ENCODE measurements at places on chromosomes 2 and 18. TPM values are rescaled to one million over a fixed set of nuclear protein-coding genes. Genes with fewer than 3 reads are reported as not detected.
A peak's percentile ranks its signal among the peaks of the same experiment; 100 is the strongest.

The SULT1C4 gene
- 2.7 TPM for total RNA-seq

The IL1R1 gene
- 21.1 TPM for total RNA-seq

The IL36G gene
- total RNA-seq = not detected

The IL37 gene
- total RNA-seq = not detected

The COL3A1 gene
- total RNA-seq = 47.0 TPM

The CRYBA2 gene
- total RNA-seq = not detected

The BOLA3 gene
- total RNA-seq = 89.6 TPM

GRCh38 chr2:27121906-27122305 lies 1.7 kb upstream of the ABHD1 start:
- no peak for DNase-seq

DNA sequence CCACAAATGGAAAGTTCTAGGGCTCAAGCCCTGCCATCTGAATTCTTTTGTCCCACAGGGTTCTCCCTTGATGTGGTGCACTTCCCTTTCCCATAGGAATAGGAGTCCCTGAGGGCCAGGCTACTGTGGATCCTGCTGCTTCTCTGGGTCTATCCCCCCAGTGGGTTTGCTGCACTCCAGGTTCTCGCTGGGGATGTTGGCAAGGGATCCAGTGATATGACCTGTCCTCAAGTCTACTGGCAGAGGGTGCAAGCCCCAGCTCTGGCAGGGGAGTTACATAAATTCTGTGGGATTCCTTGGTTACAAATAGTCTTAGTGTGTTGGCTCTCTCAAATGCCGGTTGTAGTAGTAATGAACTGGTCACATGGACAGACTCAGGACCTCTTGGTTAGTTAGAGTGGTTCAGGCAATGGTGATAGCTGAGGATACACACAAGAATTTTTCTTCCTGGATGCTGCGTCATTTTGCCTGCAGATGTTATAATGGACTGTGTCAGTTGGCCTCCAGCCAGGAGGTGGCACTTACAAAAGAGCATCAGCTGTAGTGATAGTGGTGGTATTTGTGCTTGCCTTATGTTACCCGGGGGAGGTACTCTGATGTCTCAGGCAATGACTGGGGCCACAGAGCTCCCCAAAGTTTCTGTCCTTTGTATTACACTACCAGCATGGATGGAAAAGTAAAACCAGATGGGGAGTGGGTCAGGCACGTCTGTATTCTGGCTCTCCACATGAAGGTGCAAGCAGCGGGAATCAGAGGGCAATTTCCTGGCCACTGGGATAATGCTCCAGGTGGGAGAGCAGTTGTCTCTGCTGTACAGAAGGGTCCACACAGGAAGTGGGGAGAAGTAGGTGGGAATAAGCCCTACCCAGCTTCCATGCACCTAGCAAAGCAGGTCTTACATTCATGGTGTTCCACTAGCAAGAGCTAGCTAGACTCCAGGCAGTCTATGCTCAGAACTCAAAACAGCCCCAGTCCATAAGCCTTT lies 267.9 kb downstream of the SOX11 start:
- no peak for DNase-seq

DNA sequence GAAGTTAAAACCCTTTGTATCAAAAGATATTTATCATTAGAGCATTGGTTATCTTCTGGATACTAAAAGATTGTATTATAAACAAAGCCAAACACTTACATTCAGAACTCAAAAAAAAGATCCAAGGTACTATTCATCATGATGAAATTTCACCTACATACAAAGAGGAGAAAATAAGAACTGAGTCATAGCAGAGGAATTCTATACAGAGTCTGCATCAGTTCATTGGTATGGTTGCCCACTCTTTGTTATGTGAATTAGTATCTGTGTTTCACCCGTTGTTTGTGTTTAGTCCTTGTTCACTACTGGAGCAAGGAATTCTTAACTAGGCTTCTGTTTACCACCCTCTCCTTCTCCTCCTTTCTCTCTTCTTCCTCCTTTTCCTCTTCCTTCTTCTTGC lies 157.9 kb downstream of the LNPK start:
- no peak for DNase-seq

- DNase-seq = peak; percentile 79
These were observed 206.1 kb downstream of the FAM210A start for GRCh38 chr18:13520306-13520705.

DNA sequence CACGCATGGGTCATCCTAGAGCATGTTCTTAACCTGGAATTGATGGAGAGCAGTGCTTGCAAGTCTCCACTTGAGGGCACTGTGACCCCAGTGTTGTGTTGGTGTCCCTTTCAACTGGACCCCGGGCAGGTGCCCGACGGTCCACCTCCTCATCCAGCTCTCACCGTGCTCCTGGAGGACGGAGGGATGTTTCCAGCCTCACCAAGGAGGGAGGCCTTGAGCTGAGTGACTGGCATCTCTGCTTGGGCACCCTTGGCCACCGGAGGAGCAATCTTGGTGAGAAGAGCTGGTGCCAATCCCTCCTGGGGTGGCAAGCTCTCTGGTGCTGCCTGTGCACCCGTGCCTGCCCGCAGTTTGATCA lies 45.4 kb upstream of the ASB18 start:
- DNase-seq = no peak

DNA sequence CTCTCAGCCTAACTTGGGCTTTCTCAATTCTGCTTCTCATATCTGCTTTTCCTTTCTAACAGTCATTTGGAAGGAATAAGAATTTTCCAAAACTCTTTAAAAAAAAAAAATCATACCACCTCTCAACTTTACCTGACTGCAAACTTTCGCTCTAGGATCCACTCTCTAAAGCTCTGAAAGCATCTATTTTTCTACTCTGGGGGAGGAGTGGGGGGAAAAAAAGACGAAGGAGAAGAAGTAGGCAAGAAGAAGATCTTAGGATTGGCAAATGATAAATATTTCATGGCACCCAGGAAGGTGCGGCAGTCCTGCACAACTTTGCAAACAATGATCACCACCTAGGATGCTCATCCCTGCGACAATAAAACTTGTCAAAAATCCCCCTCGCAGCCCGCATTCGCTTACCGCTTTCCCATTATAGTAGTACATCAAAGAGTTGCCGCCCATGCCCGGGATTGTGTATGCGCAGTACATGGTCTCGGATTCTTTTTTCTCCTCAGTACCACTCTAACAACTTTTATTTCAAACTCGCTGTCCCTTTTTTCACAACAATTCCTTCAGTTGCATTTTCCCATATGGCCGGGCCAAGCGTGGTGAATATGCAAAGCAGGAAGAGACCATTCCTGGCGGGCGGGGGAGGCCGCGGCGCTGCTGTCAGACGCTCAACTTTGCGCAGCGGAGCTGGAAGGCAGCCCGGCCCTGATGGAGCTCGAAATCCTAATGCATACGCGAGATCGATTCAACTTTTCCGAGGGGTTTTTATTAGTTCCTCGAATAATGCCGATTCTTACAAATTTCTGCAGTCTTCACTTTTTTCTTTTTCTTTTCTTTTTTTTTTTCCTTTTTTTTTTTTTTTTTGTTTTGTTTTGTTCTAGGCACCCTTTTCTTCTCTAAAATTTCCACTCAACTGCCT lies 266.5 kb downstream of the TCF4 start:
- DNase-seq = peak; percentile 97

GRCh38 chr2:136384531-136385303 lies 266.8 kb upstream of the CXCR4 start:
- DNase-seq = no peak

GRCh38 chr2:86672027-86672545 lies 48.0 kb upstream of the RMND5A start:
- no peak for DNase-seq

DNA sequence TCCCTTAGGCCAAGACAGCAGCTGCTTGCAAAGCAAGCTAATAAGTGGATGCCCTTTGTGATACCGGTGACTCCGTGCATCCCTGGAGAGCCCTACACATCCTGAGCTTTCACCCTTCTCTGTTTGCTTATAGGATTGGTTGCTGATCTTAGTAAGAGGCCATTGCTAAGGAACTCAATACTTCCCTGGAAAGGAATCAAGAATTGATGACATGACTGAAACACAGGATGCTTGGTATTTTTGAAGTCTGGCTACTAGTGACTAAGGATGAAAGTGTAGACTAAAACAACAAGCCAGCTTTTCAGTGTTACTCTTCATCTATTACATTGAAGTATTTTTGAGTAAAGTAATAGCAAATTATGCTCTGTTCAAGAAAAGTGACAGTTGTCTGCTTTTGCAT lies 123.0 kb upstream of the SERPINE2 start:
- DNase-seq = no peak

GRCh38 chr2:96856776-96857666 lies 795 bp downstream of the ANKRD39 start:
- no peak for DNase-seq

DNA sequence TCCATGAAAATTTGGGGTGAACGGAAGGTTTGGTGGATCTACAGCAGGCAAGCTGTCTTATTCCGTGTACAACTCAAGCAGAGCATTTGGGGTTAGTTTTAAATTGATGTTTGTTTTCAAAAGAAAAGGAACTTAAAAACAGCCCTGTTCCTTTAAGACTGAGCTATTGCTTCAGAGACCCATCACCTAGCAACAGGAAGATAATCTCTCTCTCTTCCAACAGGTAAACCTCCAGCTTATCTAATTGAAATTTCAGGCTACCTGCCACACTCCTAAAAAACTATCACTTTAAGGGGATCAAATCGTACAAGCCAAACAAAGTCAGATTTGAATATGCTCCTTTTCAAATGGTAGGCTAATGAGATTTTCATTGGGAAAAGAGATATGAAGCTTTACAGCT lies 101.8 kb downstream of the RNF152 start:
- DNase-seq = no peak

DNA sequence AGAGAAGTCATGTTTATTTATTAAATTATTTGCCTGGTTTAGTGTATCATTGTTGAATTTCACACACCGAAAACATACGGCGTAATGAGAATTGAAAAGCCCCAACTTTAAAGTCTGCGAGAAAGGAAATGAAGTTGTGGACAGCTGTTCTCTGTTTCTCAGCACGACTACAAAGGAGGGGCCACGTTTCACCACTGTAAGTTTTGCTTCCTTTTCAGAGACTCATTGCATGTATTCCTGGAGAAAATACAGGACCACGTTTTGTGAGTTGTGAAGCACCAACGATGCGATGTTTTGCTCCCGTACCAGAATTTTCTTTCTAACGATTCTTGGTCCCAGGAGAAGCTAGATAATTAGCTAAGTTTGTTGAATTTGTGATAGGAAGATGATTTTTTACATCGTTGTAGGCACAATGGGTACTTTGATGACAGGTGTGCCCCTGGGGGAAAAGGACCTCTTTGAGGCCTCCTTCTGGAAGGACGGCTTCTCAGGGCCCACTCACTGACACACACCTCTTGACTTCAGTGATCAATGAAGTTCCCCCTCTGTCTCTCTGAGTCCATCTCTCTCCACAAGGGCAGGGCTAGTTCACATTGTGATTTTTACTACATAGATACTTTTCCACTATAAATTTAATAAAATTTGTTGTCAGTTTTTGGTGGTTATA lies 23.7 kb upstream of the ACKR3 start:
- no peak for DNase-seq

DNA sequence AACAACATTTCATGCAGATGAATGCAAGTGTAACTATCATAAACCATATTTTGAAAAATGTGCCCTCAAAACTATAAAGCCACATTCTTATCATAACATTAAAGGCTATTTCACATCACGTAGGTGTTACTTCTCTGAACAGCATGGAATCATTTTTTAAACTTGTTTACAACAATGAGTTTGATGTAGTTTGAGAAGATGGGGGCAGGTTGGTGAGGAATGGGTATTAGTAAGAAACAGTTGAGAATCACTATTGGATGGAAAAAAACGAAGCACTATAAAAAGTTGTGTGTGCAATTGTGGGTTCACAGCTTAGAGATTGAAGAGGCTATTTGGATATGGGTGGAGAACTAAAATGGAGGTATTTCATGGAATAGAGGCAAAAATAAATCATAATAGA lies 569.1 kb downstream of the ARHGAP15 start:
- DNase-seq = no peak

DNA sequence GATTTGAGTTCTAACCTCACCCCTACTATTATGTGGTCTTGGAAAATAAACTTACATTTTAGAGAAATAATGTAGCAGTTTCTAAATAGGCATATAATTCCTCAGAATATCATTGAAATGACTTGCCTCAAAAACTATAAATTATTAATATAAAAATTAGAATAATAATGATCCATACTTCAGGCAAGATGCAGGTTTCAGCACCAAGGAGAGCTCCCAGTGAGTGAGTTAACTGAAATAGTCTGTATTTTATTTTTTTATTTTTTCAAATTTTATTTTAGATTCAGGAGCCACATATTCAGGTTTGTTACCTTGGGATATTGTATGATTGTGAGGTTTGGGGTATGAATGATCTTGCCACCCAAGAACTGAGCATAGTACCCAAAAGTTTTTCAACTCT lies 472.2 kb upstream of the DCC start:
- DNase-seq = no peak

DNA sequence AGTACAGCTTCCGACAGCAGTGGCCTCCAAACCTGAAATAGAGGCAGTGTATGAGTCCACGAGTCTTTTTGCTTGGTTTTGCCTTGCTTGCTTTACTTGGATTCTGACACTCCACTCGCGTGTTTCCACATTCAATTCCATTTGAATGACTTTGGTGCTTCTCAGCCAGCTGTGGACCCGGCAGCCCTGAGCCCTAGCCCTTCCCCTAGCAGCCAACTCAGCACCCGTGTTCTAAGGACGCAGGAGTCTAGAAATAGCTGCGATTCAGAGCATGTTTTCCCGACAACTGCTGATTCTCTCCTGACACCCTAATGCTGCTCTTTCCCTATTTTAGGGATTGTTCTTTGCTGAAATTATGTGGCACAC lies 20.6 kb downstream of the LRRFIP1 start:
- DNase-seq = no peak

DNA sequence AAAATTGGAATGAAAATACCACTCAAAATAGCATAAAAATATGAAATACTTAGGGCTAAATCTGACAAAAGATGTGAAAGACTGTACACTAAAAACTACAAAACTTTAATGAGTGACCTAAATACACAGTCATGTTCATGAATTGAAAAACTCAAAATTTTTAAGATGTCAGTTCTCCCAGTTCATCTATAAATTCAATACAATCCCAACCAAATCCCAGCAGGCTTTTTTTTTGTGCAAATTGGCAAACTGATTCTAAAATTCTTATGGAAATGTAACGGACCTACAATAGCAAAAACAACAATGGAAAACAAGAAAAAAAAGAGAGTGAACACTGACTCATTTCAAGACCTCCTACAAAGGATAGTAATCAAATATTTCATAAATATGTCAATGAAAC lies 4.4 kb upstream of the USP40 start:
- no peak for DNase-seq

DNA sequence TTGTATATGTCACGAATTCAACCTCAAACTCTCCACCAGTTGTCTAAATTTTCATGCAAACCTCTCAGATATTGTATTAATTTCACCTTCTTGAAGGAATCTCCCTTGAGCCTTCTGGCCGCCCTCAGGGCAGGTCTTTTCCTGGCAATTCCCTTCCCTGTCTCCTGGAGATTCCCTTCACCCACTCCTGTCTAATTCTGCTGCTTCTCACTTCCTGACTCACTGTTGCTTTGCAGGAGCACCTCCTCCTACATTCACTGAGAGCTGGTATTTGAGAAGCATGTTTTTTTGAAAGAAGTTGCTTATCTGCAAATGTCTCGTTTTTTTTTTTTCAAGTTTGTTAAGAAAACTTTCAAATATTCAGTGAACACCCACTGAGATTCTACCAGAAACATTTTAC lies 79.9 kb upstream of the OTOS start:
- DNase-seq = no peak

GRCh38 chr2:16101196-16101595 lies 160.8 kb downstream of the MYCN start:
- no peak for DNase-seq
